ENCODE measurements at places on chromosomes 11 and 22. TPM values are rescaled to one million over a fixed set of nuclear protein-coding genes. Genes with fewer than 3 reads are reported as not detected.

NDUFS8 gene
- total RNA-seq, result 104 TPM

TTC36 gene
- total RNA-seq, result 3.2 TPM

MRGPRX4 gene
- total RNA-seq, result 0.51 TPM

FIBP gene
- total RNA-seq, result 161 TPM

RIC3 gene
- not detected for total RNA-seq

TRIM29 gene
- total RNA-seq, result not detected
